ENCODE measurements at places on chromosomes 1 and 21.

DNA sequence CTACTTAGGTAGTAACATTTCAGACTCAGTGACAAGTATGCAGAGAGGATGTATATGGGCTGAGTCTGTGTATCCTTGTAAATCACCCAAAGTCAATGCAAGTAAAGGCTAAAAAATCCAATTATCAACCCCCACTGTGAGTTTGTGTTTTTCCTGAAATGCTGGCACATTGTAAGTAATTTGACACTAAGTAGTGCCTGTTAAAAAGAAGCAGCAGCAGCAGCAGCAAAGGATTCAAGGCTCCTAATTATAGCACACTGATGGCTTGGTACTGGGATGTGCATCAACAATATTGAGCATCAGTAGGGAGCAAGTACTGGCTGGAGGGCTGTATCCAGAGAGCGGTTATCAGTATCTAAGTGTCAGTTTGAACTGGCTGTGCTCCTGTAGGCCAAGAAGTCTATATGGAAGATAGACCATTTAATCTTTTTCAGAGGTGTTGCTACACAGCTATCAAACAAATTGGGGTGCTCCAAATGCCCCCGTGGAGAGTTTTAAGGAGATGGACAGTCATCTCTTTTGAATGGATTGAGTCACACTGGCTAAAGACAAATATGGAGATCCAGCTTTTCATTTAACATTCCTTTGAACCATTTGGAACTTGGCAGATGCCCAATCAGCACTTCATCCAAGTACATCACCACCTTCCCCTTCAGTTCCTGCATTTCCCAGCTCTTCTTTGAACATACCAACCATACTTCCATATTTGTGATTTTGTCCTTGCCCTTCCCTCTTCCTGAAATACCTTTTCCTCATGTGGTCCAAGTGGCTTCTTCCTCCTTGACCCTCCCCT is 241.2 kb upstream of the ST6GALNAC5 start:
- no peak for DNase-seq

GRCh38 chr1:65691972-65692371 is 100.7 kb upstream of the PDE4B start:
- DNase-seq = no peak

GRCh38 chr21:21064353-21064752 is 66.1 kb downstream of the NCAM2 start:
- DNase-seq = no peak

GRCh38 chr1:214485151-214485550 is 66.3 kb downstream of the PTPN14 start:
- DNase-seq = no peak

DNA sequence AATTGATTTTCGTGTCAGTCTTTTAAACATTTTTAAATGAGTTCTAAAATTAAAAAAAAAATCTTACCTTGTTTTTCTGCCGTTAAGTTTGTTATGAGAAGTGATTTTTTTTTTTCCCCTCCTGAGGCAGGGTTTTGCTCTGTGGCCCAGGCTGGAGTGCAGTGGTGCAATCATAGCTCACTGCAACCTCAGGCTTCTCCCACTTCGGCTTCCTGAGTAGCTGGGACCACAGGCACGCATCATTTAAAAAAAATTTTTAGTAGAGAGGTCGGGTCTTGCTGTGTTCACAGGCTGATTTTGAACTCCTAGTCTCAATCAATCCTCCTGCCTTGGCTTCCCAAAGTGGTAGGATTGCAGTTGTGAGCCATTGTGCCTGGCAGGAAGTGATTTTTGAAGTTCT is 41.1 kb downstream of the MTR start:
- DNase-seq = no peak

- no peak for DNase-seq
Measured at GRCh38 chr1:228045871-228046270, 36.6 kb upstream of the ARF1 start.

GRCh38 chr1:26327956-26328362 is 10.2 kb downstream of the CD52 start:
- no peak for DNase-seq

- no peak for DNase-seq
Measured at GRCh38 chr1:99170516-99170915, 93.8 kb upstream of the PLPPR4 start.

DNA sequence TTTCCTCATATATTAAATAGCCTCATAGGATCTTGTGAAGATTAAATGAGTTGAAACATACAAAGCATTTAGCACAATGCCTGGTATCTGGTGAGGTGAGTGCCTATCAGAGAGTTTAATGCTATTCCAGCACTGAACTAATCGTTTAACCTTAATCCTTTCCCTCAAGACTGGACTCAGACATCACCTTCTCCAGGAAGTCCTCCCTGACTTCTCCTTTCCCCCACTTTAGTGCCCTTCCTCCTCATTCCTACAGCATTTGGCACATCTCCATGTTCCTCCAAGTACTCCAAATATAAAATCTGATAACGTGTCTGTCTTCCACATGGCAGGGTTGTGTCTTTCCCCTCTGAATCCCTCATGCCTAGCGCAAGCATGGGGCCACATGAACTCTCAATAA is 59.8 kb downstream of the ZSCAN20 start:
- DNase-seq = no peak

All from brain pericyte (primary cell).